Muscle of leg (tissue), 16 donors: ENCODE measurements at places on chromosomes 11 and 22.

GRCh38 chr11:72998676-72999075 lies 143.4 kb downstream of the FCHSD2 start:
- no peaks in the 10 kb centered on the region for H3K27me3 ChIP-seq
- H3K4me3 ChIP-seq, result no peak overlapping the region
- DNase-seq, result peak; percentile 37
- no peak overlapping the region for H3K27ac ChIP-seq
- H3K4me1 ChIP-seq, result peaks cover 3% of the 10 kb centered on the region

- H3K27ac ChIP-seq, result no peak overlapping the region
- no peak overlapping the region for H3K4me3 ChIP-seq
- no peaks in the 10 kb centered on the region for H3K36me3 ChIP-seq
- no peaks in the 10 kb centered on the region for H3K27me3 ChIP-seq
- peaks cover 2% of the 10 kb centered on the region for H3K4me1 ChIP-seq
- DNase-seq, result no peak
These were observed 108.1 kb downstream of the INSC start for GRCh38 chr11:15222777-15223176.

- peaks cover 2% of the 10 kb centered on the region for H3K27me3 ChIP-seq
- DNase-seq, result no peak
- no peak overlapping the region for H3K4me3 ChIP-seq
- no peaks in the 10 kb centered on the region for H3K36me3 ChIP-seq
- no peak overlapping the region for H3K27ac ChIP-seq
These were observed 341 bp downstream of the NAALADL1 start for GRCh38 chr11:65058012-65058411.

DNA sequence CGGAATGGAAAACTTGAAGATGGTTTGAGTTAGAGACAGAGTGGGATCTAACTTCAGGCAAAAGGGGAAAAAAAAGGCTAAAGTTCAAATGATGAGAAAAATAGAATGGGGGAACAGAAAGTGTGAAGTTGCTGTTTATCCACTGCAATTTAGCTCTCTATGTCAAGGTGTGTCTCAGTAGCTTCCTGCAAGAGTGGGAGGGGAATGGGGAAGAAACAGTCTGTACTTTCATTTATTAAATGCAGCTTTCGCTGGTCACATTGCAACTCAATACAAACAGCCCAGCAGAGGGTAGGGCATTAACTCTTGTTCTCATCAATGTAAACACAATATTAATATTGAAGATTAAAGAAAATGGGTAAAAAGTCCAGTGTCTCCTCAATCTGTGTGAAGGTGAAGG lies 214.7 kb upstream of the SYN3 start:
- peaks cover 7% of the 10 kb centered on the region for H3K36me3 ChIP-seq
- H3K27ac ChIP-seq, result no peak overlapping the region
- H3K27me3 ChIP-seq, result no peaks in the 10 kb centered on the region
- DNase-seq, result no peak
- no peak overlapping the region for H3K4me3 ChIP-seq

- H3K27me3 ChIP-seq, result no peaks in the 10 kb centered on the region
- no peak overlapping the region for H3K4me3 ChIP-seq
- H3K27ac ChIP-seq, result no peak overlapping the region
- DNase-seq, result no peak
These were observed 479.0 kb downstream of the NELL1 start for GRCh38 chr11:21148376-21148775.

GRCh38 chr11:105132716-105133511 lies 6.7 kb downstream of the CARD18 start:
- no peaks in the 10 kb centered on the region for H3K27me3 ChIP-seq
- no peak overlapping the region for H3K27ac ChIP-seq
- no peak overlapping the region for H3K4me3 ChIP-seq
- H3K4me1 ChIP-seq, result no peaks in the 10 kb centered on the region
- no peak for DNase-seq
- no peaks in the 10 kb centered on the region for H3K36me3 ChIP-seq
